NCI-H1436 (cell line): ENCODE measurements at places on chromosomes 6 and 20.

DNA sequence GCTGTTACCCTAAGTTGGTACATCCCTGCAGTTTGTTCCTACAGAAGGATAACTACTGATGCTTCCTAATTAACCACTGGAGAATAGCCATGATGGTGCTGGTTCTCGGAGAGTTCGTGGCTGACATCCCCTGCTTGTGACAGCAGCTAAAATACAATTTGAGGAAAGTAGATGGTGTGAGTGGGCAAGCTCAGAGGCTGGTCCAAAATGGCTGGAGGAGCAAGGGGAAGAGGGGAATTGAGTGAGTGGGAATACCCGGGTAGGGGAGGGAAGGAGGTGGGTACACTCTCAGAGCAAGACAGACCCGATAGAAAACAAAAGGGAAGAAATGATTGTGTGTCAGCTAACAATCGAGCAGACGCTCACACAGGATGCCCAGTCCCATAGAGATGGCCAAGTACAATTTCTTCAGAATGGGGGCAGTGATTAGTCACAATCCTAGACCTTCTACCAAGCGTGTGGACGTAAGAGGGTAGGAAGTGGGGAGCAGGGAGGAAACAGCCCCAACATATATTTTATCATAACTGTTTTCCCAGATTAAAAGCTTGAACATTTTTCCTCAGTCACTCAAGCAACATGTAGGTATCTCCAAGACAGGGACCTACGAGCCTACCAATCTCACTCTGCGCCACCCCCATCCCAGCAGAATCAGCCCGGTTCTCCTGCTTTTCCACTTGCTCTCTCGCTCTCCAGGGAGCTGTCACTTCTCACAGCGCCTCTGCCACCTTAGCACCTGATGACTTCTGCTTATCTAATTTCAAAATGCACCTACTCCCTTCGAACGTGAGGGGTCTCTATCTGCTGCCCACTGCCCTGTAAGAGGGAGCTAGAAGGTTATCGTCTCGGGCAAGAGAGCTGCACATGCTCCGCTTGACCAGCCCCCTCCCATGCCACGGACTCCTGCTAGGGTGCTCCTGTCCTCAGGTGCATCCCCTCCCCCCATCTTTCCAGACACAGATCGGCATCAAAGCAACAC lies 26.2 kb downstream of the RIPOR2 start:
- DNase-seq = no peak

DNA sequence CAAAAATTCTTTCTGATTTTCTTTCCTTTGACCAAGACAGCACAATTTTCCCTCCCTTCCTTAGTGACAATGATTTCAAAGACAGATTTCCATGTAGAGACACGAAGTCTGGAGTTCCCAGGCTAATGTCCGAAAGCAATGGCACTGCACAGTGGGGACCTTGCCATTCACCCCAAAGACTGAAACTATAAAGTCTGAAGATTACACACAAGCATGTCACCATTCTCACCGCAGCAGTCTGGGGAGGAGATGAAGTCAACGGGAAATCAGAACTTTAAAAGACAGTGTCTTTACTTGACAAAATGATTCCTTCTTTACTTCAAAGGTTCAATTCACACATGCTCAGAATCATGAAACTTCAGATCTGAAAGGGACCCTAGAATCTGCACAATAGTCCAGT lies 8.3 kb downstream of the B4GALT5 start:
- DNase-seq = no peak

DNA sequence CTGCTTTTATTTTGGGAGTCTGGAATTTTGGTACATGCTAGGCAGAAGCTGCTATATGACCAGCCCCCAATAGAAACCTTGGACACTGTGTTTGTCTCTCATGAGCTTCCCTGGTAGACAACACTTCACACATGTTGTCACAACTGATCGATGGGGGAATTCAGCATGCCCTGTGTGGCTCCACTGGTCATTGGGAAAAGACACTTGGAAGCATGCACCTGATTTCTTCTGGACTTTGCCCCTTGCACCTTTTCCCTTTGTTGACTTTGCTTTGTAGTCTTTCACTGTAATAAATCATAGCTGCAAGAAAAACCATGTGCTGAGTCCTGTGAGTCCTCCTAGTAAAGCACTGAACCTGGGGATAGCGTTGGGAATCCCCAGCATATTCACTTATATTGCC lies 7.9 kb upstream of the WFDC10A start:
- no peak for DNase-seq

DNA sequence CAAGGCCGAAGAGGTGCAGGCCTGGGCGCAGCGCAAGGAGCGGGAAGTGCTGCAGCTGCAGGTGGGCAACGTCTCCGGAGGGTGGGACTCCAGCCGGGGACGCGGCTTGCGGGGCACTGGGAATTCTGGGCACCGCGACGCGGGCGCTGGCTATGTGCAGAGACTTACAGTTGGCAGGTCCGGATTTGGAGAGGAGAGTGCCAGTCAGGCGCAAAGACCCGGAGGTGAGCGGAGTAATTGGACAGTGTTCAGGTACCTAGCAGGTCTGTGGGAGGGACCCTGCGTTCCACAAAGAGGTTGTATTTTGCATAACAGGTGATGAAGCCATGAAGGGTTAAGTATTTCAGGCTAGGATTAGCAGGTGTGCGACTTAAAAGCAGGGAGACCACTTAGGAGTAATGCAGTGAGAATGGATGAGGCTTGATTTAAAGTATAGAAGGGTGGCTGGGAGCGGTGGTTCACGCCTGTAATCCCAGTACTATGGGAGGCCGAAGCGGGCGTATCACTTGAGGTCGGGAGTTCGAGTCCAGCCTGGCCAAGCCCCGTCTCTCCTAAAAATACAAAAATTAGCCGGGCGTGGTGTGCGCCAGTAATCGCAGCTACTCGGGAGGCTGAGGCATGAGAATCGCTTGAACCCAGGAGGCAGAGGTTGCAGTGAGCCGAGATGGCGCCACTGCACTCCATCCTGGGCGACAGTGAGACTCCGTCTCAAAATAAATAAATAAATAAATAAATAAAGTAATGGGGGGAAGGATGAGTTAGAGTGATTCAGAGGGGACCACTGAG lies 1.0 kb downstream of the MRPS26 start:
- peak; percentile 76 for DNase-seq

GRCh38 chr20:34385464-34385863 lies 22.4 kb downstream of the ITCH start:
- no peak for DNase-seq
